ENCODE measurements at places on chromosomes 3 and 15.

GRCh38 chr15:40714144-40714543 is 19.2 kb downstream of the RAD51 start:
- no peak for DNase-seq

DNA sequence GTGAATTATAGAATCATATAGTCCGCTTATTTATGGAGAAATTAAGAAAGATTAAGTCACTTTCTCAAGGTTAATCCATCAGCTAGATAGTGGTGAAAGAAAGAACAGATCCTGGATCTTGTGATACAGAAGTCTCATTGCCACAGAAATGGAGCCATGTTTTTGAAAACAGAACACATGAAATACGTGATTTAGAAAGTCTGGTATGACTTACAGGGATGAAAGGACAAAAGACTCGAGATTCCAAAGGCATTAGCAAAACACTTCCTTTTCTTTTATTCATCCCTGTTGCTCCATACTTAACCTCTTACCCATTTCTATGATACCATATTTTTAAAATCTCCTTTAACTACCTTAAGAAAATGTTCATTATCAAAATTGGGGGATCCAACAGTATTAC is 40.0 kb upstream of the TEX9 start:
- DNase-seq = no peak

DNA sequence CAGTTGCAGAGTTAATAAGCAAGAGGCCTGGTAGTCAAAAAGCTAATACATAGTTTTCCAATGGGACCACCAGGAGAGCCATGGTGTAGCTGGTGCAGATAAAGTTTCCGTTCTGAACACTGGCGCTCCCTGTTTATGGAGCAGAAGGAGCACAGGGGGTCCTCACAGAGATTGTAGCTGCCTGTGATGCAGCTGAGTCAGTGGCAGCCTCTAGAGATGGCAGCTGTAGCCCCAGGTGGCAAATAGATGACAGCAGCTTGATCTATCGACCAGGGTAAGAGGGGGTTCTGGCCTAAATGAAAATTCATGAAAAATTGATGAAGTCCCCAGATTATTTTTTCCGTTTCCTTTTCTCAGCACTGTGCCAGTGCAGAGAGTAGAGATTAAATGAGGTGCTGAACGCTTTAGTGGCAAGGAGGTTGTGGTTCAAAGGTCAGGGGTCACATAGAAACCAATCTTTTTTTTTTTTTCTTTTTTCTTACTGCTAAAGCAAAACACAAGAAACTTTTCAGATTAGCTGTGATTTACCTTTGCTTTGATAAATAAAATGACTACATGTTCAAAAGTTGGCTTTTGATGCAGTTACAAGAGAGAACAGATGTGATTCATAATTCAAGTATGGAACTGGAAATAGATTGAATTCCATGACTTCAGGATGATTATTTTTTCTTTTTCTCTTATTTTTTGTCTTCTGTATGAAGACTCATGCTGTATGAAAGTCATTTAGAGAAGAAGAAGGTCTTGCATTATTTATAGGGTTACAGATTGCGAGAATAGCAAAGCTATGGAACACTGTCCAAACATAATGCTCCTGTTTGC is 63.3 kb downstream of the ROBO2 start:
- DNase-seq = no peak

DNA sequence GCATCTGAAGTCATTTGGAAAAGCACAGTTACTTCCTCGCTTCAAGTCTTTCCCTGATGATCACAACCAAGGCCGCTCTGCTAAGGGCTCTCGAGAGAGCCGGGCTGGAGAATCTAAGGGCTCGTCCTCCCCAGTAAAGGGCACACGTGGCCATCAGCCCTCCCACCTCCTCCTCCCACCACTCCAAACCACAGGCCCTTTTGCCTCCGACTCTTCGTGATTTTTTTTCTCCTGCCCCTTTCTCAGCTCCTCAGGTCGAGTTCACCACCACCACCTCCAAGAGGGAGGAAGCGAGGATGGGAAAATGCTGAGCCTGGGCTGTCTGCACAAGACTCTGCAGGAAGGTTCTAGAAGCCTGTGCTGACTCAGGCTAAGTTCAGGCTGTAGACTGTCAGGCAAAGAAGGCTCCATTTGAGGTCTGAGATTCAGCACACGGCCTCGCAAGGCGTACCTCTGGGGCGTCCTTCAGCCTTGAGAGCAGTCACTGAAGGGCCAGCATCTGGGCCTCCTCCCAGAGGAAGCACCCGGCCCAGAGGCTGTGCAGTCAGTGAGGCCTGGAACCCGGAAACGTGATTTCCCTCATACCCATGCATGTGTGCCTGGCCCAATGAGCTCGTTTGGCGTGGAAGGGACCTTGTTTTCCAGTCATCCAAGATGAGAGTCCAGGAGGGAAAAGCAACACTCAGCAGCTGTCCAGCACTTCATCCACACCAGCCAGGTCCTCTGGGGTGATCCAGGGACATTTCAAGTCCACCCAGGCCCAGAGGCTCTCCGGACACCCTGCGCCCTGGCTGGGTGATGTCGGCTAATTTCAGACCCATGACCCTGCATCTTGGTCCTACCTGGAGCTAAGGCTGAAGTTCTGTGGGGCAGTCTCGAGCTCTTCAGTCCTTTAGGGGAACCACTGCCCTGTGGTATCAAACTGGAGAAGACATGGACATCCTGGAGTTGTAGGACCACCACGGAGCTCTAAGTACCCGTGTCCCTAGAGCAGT is 196.8 kb downstream of the XXYLT1 start:
- DNase-seq = no peak

DNA sequence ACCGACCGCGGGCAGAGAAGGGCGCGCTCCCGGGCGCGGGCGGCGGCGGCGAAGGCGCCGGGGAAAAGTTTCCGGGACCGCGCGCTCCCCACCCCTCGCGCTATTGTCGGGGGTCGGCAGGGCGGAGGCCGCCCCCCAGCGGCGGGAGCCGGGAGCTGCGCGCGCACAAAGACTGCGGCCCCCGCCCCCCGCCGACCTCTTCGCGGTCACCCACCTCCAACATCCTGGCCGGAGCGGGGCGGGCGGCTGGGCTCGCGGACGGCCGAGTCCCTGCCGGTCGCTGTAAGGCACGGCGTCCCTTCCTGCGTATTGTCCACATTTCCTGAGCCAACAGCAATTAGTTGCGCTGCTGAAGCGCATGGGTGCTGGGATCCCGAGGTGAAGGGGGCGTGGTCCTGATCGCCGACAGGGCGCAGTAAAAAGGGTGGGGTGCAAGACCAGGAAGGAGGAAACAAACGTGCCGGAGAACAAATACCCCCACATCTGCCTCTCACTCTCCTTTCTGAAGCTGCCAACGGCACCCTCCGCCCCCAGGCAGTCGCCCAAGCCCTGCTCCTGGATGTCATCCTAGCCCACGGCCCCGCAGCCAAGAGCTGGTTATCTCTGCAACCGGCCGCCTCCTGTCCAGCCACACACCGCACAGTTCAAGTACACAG is at the start of gene TMEM44:
Gene TMEM44, minus strand, starts transcription at position 71 of the 656 bp plus-strand sequence. CDS start 204 bp downstream, outside the sequence.
- DNase-seq = peak; percentile 43

- DNase-seq = no peak
Observed at GRCh38 chr3:76107935-76108570, 322.7 kb upstream of the ZNF717 start.

- no peak for DNase-seq
Observed at GRCh38 chr15:72173401-72173800, 24.2 kb downstream of the GRAMD2A start.

- DNase-seq = no peak
Observed at GRCh38 chr3:133745981-133746711, at the start of gene TF. TF (plus strand) TSS chr3:133746393; CDS start chr3:133746441, 48 bp downstream.

DNA sequence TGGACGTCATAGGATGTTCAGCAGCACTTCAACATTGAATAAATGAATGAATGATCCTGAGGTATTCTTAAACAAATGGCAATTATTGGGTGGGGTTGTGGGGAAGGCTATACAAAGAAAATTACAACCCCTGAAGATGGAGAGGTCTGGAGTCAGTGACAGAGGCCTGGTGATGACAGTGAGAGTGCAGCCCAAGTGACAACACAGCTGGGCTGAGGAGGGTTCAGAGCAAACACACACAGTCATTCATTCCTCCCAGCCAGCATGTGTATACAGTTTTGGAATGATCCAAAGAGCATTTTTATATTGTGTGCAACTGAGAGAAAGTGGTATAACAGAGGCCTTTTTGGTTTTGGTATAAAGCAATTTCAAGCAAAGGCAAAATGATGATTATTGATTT is 148.1 kb downstream of the ANO10 start:
- no peak for DNase-seq

GRCh38 chr3:120161902-120162301 is 67.7 kb upstream of the GSK3B start:
- no peak for DNase-seq

GRCh38 chr3:136919799-136920580 is 37.8 kb upstream of the IL20RB start:
- no peak for DNase-seq

- DNase-seq = peak; percentile 73
Observed at GRCh38 chr3:125051715-125052581, 3.8 kb downstream of the HEG1 start.

DNA sequence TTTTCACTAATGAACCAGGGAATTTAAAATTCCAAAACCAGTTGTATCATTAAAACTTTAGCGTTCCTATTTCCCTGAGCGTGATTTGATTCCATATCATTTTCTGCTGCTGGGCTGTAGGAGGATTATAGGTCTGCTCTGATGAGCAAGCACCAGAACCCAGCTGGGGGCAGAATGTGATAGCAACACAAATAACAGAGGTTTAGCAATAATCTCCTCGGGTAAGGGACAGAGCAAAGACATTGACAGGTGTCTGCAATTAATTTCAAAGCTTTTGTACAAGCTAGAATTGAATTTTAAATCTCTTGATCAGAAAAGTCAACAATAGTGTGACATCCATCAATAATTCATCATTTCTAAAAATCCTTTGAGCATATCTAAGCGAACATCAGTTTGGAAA is 163.4 kb upstream of the RAP2B start:
- DNase-seq = no peak

DNA sequence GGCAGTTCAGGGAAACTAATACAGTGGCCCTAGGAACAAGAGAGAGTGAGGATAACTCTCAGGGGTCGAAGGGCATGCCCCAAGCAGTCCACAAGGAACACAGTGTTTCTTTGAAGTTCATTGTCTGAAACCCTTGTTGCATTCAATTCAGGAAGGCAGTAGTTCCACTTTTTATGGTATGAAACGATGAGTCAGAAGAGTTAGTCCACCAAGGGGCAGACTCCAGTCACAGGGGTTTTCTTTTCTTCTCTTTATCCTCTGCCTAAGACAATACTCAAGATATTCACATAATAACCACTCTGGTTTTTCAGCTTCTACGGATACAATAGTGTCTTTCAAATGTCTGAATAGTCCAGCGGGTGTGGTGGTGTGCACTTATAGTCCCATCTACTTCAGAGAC is 23.7 kb upstream of the TICRR start:
- DNase-seq = no peak

- no peak for DNase-seq
Observed at GRCh38 chr3:55716611-55717225, 229.6 kb upstream of the WNT5A start.

- no peak for DNase-seq
Observed at GRCh38 chr3:180324791-180325190, 277.2 kb upstream of the TTC14 start.

DNA sequence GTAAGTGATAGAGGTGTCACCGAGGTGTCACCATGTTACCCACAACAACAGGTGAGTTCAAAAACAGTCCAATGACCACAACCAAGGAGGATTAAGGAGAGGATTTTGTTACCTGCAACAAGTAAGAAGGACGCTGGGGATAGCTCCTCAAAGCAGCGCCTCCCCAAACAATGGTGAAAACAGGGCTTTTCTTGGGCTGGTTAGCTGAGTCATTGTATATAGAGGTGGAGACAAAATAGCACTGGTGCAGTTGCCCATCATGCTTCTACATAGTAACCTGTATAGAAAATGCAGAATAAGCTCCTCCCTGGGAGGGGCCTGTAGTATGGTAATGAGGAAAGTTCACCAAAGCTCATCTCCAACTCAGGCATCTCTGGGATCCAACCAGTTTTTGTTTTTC is 116.9 kb upstream of the EIF1B start:
- no peak for DNase-seq

DNA sequence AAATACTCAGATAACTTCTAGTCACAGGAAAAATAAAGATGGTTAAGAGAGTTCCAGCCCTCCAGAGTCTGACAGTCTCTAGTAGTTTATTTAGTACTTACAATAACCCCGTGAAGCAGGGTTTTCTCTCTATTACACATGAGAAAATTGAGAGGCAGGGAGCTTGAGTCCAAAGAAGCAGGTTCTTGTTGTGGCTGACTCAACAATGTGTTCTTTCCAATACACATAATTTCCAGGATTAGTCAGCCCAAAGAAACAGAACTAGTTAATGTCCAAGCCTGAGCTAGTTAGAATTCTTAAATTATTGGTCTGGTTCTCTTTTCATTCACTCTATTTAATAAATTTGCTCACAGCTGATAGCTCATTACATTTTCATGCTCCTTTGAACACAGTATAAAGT is 49.9 kb downstream of the ALDH1A2 start:
- no peak for DNase-seq

GRCh38 chr3:175646865-175647264 is 787.7 kb downstream of the NAALADL2 start:
- DNase-seq = no peak

- no peak for DNase-seq
Observed at GRCh38 chr3:73661265-73661664, 36.5 kb upstream of the PDZRN3 start.

Data from activated T-cell treated with anti-CD3 and anti-CD28 coated beads, Interleukin-2, amount 50 U/mL, for 4 hours (primary cell).